ENCODE measurements at places on chromosomes 11 and 22.

DNA sequence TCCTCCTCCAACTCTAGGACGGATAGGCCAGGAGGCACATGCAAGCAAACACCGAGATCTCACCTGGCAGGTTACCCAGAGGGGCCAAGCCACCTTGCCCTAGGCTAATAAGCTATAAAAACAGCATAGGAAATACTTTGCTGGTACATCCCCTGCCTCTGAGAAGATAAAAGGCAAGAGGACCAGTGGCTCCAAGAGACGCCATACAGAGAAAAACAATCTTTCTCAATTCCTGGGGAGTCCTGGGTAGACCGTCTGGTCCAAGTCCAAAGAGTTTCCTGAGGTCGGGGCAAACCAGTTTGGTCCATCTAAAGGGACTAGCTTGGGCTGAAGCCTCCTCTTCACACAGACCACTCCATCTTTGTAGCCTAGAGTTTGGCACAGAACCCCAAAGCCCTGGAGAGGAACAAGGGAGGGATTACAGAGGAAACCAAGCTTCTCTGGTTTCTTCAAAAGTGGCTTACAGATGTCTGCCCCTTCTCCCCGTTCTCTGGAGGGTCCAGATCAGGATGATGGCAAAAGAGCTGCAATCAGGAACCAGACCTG lies 40.4 kb downstream of the NUMA1 start:
- no peak for DNase-seq

DNA sequence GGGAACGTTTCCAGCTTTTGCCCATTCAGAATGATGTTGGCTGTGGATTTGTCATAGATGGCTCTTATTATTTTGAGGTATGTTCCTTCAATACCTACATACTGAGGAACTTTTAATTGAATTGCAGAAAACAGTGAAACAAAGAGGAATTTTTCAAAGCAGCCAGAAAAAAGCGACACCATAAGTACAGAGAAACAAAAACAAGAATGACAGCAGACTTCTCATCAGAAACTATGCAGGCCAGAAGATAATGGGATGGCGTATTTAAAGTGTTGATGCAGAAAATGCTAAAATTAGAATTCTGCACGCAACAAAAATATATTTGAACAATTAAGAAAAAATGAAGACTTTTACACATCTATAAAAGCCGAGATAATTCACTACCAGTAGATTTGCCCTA lies 95.4 kb upstream of the TIMP3 start:
- no peak for DNase-seq

- DNase-seq, result no peak
Measured at GRCh38 chr11:59436169-59436568, at the start of gene OR5A1. OR5A1 (plus strand) TSS chr11:59436469; CDS start chr11:59443169, 6,700 bp downstream.

- DNase-seq, result no peak
Measured at GRCh38 chr11:122744357-122744756, 88.8 kb downstream of the UBASH3B start.

- no peak for DNase-seq
Measured at GRCh38 chr11:69569306-69570200, 71.4 kb upstream of the CCND1 start.
